ENCODE measurements at places on chromosomes 12 and 14.

DNA sequence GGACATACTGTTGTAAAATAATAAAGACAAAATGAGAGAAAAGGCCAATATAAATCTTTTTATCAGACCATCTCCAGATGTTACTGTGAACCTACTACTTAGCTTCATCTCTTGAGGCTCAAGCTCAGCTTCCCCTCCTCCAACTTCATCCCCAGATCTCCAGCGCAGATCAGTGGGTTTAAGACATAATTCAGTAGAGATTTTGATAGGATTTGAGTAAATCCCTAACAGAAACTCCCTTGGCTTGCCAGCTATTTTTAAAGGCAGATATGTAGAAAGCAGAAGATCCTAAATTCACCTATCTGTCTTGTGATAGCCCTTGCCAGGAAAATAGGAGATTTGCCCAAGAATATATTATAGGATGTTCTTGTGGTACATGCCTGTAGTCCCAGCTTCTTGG is 236.7 kb downstream of the FBXL14 start:
- DNase-seq = no peak

DNA sequence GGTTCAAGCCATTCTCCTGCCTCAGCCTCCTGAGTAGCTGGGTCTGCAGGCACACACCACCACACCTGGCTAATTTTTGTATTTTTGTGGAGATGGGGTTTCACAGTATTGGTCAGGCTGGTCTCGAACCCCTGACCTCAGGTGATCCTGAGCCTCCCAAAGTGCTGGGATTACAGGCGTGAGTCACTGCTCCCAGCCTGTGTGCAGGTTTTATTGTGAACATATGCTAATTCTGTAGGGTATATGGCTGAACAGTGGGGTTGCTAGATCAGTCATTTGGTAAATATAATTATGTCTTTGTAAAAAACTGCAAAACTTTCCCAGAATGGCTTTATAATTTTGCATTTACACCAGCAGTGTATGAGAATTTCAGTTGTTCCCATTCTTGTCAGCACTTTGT is 85.9 kb downstream of the RCOR1 start:
- no peak for DNase-seq

DNA sequence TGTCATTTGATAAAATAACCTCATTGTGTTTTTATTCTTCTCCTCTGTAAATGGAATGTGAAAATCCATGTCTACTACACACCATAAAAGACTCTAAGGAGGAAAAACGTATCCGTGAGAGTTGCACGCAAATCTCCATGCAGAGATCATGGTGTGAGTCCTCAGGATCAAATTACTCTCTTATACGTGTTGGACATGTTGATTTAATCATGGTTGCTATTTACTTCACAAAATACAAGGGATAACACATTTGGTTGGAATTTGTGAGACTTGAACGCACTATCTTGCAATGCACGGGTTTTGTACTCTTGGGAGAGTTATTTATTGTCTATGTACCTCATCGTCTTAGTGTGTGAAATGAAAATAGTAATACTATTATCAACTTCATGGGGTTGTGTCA is 128.0 kb upstream of the RASSF8 start:
- DNase-seq = no peak

- no peak for DNase-seq
Observed at GRCh38 chr12:40853221-40853620, 161.0 kb downstream of the CNTN1 start.

- DNase-seq = no peak
Observed at GRCh38 chr12:33349791-33350190, 89.8 kb downstream of the SYT10 start.

DNA sequence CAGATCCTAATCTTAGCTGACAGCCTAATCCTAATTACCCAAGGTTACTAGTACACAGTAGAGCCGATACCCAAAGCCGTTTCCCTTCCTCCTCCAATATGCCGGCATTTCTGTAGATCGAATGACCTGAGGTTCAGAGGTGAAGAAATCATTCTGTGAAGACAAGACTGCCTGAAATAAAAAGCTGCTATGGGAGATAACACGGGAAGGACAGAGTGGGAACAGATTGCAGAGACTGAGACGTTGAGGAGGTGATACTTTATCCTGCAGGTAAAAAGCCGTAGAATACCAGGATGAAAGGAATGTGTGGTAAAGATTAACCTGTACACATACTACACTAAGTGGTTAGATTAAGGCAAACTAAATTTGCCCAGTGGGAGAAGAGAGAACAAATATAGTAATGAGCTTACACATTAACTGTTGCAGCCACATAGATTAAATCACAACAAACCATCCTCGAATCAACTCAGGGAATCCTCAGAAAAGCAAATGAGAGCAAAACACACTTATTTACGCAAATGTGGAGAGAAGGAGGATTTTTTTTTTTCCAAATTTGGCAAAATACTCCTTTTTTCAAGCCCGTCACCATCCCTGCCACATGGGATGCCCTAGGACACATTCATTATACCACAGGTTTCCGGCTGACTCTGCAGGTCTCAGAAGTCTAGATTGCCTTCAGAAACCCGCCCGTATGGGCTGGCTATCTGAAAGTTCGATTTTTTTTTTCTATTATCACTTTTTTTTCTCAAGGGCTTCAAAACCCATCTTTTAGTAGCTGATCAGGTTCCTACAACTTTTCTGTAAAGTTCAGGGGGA is 188.0 kb downstream of the TTC8 start:
- no peak for DNase-seq

DNA sequence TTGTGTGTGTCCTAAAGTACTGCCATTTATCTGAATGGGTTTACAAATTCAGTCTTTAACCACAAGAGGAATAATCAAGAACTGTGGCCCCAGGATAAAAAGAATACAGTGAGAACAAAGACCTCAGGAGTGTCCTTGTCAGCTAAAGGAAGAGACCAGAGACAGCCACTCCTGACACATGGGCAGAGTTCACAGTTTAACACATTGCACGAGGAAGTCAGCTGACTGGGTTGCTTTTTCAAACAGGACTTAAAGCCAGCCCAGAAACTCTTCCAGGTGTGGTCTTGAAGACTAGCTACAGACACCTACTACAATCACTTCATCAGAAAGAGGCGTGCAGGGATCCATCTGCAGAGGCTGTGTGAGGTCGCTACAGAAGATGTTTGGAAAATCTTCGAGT is 42.8 kb downstream of the GNS start:
- DNase-seq = no peak

DNA sequence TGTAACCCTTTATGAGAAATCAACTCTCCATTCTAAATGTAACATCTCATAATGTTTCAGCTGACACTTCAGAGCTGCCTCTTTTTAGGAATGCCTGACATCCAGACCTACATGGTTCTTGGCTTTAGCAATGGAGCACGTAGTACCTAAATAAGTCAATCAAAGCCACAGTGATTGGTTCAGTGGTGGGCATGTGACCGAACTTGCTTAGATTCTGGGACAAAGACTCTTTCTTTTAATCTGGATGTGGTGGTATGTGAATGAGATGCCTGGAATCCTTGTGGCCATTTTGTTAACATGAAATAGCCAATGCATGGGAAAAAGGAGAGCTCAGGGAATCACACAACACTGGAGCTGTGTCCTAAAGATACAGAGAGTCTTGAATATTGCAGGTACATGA is 11.8 kb downstream of the GPR65 start:
- DNase-seq = no peak

GRCh38 chr14:68140076-68140741 is 320.6 kb downstream of the RAD51B start:
- no peak for DNase-seq

GRCh38 chr12:117485984-117486839 is 124.8 kb upstream of the NOS1 start:
- no peak for DNase-seq

- DNase-seq = no peak
Observed at GRCh38 chr14:91186515-91187066, 57.9 kb downstream of the GPR68 start.

DNA sequence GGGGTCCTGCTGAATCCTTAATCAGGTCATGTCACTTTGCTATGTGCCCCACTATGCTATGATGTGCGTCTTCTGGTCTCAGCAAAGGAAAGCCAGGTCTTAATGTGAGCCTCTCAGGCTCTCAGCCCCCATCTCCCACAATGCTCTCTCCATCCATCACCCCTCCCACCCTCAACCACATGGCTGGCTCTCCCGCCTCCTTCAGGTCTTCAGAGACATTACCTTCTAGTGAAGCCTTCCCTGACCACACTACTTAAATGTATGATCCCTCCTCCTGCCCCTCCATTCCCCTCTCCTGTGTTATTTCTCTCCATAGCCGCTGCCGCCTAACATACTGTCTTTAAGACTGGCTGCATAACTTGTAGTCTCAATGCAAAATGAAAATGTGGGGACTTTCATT is 50.5 kb downstream of the KRT80 start:
- no peak for DNase-seq

- no peak for DNase-seq
Observed at GRCh38 chr12:30748147-30748546, 6.6 kb downstream of the CAPRIN2 start.

- no peak for DNase-seq
Observed at GRCh38 chr12:52602552-52602951, 1.3 kb upstream of the KRT72 start.

GRCh38 chr14:92546347-92547053 is 32.9 kb downstream of the RIN3 start:
- no peak for DNase-seq

DNA sequence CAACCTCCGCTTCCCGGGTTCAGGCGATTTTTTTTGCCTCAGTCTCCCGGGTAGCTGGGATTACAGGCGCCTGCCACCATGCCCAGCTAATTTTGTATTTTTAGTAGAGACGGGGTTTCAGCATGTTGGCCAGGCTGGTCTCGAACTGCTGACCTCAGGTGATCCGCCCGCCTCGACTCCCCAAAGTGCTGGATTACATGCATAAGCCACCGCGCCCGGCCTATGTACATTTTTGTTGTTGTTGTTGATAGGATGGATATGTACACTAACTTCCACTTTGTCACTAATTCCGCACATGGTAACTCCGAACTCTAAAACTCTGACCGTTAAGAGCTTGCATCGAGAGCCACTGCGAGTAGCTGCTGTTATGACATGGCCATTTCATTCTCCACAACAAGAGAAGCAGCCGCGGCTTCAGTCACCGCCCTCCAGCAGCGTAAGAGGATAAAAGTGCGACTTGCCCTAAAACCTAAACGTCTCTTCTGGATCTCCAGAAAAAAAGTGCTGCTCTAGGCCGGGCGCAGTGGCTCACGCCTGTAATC is 742 bp upstream of the MARS1 start:
- no peak for DNase-seq

GRCh38 chr12:90936230-90937005 is 18.6 kb downstream of the CCER1 start:
- peak; percentile 6 for DNase-seq
